ENCODE measurements at places on chromosomes 11 and 22.

DNA sequence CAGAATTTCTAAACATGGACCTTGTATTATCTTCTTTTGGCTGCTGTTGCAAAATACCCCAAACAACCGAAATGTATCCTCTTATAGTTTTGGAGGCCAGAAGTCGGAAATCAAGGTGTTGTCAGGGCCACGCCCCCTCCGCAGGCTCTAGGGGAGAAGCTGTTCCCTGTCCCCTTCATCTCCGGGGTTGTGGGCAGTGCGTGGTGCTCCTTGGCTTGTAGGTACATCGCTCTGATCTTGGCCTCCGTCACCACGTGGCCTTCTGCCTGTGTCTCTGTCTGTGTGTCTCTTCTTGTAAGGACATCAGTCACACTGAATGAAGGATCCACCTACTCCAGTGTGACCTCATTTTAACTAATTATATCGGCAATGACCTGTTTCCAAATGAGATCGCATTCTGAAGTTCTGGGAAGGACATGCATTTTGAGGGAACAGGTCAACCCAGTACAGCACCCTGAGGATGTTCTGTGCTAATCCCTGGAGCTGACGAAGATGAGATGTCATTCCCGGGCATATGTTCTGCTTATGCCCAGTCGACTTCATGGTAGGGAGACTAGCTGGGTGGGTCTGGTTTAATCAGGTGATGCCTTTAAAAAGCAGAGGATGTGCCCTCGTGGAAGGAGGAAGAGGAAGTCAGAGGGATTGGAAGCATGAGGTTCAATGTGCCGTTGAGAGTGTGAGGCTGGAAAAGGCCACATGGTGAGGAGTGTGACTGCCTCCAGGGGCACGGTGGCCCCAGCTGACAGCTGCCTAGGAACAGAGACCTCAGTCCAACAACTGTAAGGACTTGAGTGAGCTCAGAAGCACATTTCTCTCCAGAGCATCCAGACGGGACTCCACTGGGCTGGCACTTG, 531.1 kb downstream of the TBC1D22A start:
- DNase-seq = no peak

GRCh38 chr11:57316017-57316416, 8.7 kb downstream of the TNKS1BP1 start:
- DNase-seq = no peak

GRCh38 chr22:43481568-43482317, 69.9 kb downstream of the MPPED1 start:
- no peak for DNase-seq

DNA sequence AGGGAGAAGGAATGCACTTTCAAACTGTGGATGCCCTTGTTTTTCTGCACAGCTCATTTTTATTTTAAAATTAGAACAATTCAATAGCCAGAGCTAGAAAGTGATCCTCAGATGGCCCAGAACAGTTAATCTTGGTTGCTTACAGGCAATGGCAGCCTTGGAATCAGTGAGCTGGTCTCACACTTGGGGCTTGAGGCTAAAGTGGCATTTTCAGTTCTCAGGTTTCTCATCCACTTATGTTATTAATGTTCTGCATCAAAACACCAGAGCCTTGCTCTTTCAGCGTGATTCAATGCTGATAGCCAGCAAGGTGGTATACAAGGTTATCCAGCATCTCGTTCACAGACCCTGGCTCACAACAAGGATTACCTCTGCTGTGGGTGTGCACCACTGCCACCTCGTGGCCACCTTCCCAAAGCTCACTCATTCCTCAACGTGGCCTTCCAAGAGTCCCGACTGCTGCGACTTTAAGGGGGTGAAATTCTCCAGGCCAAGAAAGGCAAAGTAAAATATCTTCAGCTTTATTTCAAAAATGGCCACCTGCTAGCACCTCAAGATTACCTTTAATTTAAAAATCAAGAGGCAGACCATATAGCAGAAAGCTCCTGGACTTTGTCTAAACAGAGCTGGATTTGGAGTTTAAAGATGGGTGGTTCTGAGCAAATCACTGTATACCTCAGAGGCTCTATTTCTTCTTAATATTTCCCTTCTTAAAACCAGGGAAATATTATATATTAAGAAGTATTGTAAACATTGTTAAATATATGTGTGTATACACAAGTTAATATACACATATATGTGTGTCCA, 34.2 kb upstream of the FSHB start:
- DNase-seq = peak; percentile 6

DNA sequence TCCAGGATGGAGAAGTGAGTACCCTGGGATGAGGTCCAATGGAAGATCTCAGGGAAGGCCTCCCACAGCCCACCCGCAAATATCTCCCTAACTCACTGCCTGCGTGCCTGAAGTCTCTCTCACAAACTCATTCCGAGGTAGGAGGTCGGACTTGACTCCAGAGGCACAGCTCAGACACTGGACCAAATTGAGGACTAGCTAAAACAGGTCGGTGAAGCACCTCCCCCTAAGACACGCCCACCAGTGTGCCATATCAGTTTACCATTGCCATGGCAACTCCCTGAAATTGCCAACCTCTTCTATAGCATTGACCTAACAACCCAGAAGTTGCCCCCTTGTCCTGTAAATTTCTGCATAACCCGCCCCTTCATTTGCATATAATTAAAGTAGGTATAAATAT, 17.5 kb downstream of the RPL3 start:
- DNase-seq = no peak

- DNase-seq = no peak
Measured at GRCh38 chr11:10305262-10305963, 540 bp downstream of the ADM start.

DNA sequence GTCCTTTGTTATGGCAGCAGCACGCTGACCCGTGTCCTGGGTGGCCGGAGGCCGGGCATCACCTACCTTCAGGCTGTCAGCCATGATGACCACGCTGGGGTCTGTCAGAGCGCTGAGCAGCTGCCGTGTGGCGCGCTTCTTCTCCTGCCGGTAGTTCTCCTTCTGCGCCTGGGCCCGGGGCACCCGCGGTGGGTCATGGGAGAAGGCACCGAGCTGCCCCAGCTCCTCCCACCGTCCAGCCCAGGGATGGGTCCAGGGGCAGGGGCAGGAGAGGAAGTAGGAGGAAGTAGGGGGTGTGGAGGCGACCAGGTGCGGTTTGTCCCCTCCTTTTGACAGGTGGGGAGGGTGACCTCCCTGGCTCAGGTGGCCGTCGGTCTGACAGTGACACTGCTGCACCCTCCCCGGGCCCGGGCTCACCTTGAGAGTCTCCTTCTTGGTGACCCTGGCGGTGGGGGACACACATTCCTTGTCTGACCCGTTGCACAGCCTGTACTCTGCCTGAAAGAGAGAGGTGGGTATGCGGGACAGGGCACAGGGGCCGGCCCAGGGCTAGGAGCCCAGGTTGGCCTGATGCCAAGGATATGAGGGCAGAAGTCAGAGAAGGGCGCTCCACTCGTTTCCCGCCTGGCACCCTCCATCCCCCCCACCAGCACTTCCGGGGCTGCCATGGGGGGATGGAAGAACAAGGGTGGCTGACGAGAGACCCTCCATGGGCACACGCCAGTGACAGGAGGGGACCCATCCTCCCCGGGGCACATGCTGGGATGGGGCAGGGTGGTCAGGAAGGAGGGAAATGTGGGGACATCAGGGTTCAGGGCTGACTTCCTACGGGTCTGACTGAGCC, 43.0 kb downstream of the OSBPL5 start:
- no peak for DNase-seq

DNA sequence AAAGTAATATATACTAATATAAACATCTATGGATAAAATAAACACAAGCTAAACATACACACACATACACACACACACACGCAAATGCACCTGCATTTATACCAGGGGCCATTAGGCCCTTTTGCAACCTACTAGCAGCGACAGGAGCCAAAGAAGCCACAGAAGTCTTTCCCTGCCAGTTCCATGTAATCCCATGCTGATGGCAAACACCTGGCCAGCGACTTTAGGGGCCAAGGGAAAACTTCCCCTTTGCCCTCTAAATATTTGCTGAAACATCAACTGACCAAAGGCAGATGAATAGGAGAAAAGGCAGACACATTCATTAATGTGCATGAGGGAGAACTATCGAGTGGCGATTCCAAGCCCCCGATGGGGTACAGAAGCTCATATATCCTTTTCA, 14.8 kb upstream of the P2RY2 start:
- no peak for DNase-seq

- DNase-seq = no peak
Measured at GRCh38 chr11:47415091-47415854, 6.9 kb downstream of the SLC39A13 start.

- DNase-seq = no peak
Measured at GRCh38 chr22:17845790-17846189, 71.5 kb upstream of the BID start.

- DNase-seq = no peak
Measured at GRCh38 chr11:78993802-78994430, 419.3 kb upstream of the NARS2 start.

DNA sequence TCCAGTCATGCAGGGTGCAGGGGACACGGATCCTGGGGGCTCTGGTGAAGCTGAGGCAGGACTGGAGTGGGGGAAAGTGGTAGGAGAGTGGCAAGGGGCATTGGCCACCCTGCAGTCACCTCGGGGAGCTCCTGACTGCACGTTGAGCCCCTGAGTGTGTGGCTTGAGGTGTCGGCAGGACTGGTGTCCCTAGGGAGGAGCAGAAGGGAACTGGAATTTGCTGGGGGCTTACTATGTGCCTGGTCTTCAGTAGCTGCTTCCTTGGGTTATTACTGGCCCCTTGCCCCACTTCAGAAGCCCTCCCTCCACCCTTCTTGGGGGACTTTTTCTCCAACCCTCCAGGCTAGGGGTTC, 31.5 kb downstream of the IFT27 start:
- DNase-seq = no peak

DNA sequence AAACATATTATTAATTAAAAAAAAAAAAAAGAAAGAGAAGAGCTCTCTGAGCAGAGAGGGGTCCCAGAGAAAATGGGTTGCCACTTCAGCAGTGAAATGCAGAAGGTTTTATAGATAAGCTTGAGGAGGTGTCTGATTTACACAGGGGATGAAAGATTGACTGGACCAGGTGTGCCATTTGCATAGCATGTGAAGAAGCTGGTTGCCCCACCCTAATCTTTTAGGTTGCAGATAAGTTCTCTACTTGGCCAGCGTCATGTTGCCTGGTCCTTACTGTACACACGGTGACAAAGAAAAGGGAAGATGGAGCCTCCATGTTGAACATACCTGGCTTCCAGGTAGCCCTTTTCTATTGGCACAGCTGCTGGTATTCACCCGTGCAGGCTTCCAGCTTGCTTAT, 41.4 kb downstream of the MS4A2 start:
- DNase-seq = no peak

- no peak for DNase-seq
Measured at GRCh38 chr22:22700631-22701030, 56.2 kb downstream of the GGTLC2 start.

DNA sequence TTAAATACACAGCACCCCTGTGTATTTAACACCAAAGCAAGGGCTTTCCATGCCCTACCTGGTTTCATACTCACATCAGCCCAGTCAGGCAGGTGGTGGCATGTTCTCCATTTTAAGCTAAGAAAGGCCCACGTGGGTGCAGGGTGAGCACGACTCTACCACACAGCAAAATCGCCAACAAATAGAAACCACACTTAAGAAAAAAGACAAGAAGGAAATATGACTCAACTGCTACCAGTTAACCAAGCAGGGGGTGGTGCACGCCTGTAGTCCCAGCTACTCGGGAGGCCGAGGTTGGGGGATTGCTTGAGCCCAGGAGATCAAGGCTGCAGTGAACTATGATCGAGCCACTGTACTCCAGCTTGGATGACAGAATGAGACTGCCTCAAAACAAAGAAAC, 35.2 kb upstream of the TFIP11 start:
- DNase-seq = no peak

- peak; percentile 7 for DNase-seq
Measured at GRCh38 chr11:102836290-102836875, 7.0 kb downstream of the MMP3 start.

DNA sequence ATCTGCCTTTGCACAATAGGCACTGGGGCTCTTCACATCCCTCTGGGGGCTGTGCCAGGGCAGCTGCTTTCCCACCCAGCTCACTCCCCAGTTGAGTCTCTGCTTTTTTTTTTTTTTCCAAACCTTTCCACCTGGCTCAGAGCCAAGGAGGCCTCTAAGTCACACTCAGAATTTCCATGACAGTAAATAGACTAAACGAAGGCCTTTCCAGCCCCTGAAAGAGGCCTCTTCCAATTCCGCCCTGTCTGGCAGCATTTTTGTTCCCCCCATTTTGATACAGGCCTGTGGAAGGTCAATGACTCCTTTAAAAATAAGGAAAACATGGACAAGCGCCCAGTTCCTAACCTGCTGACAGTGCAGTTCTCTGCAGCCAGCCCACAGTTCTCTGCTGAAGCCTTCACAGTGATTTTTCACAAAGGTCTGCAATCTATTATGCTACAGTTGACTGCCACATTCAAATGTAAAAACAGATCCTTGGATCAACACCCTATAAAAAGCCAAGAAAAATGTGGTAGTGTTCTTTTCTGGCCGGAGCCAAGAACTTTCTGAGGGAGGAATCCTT, 107.5 kb upstream of the SESN3 start:
- DNase-seq = peak; percentile 83

- DNase-seq = peak; percentile 34
Measured at GRCh38 chr11:64400102-64400501, 41.1 kb downstream of the RPS6KA4 start.

DNA sequence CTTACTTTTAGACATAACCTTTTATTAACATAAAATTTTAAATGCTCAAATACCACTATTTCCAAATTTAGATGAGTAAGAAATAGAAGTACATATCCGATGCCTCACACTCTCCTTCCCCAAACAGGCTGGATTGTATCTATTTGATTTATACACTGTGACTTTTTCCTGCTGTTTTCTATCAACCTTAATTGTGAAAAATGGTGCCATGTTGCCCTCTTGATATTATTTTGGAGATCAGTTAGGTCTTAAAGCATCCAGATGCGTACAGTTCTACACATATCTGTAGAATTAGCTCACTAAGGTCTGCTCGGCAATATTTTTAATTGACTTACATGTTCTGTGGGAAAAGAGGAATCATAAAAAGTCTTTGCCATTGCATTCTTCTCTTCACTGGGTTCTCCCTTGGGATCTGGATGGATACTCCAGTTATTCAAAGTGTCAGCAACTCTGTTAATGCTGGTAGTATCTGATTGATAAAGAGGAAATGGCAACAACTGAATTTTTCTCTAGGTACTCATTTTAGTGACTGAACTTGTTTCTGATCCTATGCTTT, 27.2 kb downstream of the EIF3M start:
- DNase-seq = no peak

- no peak for DNase-seq
Measured at GRCh38 chr22:46578824-46579561, 41.2 kb upstream of the GRAMD4 start.

- DNase-seq = peak; percentile 25
Measured at GRCh38 chr22:23289851-23290724, 109.8 kb downstream of the BCR start.

GRCh38 chr22:40512426-40513136, 123.9 kb downstream of the MRTFA start:
- peak; percentile 98 for DNase-seq

DNA sequence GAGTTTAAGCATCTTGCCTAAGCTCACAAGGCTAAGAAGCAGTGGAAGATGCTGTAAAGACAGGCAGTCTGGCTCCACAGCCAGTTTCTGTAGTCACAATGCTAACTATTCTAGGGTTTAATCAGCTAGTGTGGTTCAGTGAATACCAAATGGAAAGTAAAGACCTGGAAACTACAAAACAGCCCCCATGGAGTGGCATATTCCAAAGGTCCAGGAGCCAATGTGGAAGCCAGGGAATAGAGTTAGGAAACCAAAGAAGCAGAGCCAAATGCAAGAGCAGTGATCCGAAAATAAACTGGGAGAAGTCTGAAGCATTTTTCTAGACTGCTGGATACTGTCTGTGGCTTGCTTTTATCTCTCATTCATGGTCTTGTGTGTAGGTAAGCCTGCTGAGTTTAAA, 731.2 kb upstream of the ANO5 start:
- no peak for DNase-seq

All from RPMI7951 (cell line).